NCI-H187 (cell line): ENCODE measurements at places on chromosomes 7 and 10.

DNA sequence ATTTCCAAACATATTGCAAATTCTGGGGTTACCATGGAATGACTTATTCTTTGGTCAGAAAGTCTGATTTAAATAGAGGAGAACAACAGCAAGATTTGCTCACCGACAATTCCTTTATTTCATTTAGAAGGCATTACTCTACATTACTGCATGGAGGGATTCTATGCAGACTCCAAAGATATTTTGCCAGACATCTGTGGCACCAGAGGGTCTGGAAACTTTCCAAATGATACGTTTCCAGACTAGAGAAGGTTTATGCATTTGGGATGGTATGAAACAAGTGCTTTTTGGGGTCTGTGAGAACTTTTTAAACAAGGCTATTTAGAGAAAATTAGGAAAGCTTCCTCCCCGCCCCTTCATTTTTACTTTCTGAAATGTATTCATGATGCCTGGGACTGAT, 125.3 kb downstream of the SAMD9 start:
- no peak for DNase-seq

DNA sequence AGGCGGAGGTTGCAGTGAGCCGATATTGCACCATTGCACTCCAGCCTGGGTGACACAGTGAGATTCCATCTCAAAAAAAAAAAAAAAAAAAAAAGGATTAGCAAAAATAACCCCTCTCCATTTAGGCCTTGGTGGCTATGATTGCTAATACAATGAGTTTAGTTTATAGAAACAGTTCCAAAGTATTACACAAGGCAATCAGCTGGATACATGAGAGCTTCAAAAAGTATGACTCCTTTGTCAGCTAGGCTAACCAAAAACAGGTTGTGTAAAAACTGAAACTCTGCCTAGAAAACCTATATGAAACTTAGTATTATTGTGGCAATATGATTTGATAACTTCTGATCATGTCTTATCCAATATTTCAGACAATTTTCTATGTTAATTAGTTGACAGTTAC, 57.2 kb downstream of the SUGCT start:
- DNase-seq, result no peak

DNA sequence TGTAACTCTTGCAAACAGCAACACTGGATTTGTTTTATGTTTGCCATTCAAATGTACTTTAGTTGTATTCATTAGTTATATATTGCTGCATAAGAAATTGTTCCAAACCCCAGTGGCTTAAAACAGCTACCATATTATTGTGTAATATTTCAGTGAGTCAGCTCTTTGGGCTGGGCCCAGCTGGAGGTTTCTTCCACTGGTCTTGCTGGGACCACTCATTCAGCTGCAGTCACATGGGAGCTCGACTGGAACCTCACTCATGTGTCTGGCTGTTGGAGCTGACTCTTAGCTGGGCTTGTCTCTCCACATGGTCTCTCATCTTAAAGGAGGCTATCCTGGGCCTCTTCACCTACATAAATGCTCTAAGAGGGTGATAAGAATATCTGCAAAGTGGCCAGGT, 23.2 kb upstream of the PIP4K2A start:
- no peak for DNase-seq

DNA sequence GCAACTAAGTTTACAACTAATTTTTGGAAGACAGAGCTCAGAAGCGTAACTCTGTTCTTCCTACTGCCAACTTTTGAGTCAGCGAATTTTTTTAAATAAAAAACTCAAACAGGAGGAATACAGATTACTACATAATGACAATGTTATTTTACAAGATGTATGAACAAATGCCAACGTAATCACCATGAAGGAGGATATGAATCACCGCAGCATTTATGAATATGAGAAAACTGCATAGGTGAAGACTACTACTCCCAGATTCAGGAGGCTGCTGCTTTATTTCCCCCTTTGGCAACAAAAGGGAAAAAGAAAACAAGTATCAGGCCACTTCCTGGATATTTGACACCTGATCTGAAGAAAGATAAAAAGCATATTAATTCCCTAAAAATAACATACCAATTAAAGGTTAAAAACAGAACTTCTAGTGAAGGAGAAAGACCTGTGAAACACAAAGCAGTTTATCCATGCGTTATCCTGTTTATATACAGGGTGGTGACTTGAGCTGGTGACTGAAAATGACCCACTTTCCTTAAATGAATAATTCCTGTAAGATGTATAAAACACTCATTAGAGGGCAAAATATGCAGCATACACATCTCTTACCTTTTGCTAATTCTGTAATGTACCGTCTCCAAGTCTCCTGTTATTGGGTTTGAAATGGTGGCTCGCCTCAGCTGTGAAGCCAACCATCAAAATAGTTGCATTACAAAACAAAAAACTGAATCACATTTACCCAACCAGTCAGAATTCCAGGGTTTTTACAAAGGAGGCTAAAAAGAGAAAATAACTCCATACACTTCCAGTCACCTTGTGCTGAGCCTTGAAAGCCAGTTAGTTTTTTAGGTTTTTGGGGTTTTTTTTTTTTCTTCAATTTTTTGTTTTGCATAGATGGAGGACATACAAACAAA, 52.0 kb downstream of the P4HA1 start:
- DNase-seq, result no peak

DNA sequence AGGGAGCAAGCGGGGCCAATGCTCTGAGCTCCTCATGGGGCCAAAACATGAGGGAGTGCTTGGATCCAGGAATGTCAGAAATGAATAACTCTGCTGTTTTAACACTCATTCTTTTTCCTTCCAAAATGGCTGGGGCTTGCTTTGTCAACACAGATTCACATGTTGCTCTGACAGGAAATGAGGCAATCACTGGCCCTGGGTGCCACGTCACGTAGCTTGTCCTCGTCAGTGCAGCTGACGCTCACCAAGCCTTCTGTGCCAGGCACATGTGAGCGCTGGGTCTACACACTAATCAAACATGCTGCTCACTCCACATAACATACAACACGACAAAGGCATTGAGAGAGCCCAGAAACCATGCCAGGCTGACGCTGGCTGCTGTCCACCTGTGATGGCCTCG, 198.9 kb downstream of the WDR37 start:
- DNase-seq, result no peak

GRCh38 chr7:43868181-43868580, 1.1 kb downstream of the MRPS24 start:
- DNase-seq, result no peak

DNA sequence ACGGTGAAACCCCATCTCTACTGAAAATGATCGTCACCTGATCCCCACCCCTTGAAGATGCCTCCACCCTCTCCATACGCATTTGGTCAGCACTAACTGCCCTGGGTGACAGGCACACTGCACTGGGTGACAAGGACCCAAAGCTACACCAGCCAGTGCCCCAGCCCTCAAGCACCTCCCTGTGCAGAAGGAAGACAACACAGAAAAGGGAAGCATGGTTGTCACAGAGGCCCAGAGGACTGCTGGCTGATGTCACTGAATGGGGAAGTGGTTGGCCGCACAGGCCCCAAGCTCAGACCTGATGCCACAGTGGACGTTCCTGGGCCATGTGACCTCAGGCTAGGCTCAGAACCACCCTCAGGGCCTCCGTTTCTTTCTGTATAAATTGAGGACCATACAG, 4.2 kb upstream of the PILRA start:
- no peak for DNase-seq

GRCh38 chr10:72039377-72039776, 49.0 kb downstream of the SPOCK2 start:
- DNase-seq, result no peak

DNA sequence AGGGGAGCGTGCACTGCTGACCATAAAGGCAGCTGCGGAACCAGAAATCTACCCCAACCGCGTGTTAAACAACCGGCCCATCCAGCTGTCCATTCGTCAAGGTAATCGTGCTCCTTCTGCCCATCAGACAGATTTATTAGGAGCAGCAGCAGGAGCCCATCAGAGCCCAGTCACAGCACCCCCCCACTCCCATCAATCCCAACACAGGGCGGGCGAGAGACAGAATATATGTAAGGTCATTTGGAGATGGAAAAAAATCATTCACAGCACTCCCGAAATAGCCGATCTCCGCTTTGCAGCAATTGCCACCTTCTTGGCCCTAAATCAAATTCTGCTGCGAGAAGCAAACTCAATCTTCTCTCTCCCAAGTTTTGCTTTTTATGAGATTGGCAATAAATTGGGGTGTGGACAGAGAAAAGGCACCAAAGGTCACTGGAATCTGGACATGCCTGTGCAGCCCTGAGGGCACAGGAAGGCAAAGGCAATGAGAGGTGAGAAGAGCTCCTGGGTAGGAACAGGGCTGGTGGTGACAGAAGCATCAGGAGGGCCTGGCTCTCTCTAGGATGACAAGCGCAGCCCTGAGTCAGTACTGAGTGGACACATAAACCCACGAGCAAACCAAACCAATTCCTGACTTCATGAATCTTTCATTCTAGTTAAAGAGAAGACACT, 145.0 kb upstream of the ZMIZ1 start:
- no peak for DNase-seq

GRCh38 chr10:119222537-119222936, 15.2 kb downstream of the GRK5 start:
- no peak for DNase-seq

GRCh38 chr10:129833468-129833950, 130.6 kb downstream of the EBF3 start:
- DNase-seq, result no peak
